ENCODE measurements at places on chromosomes 4 and X.

DNA sequence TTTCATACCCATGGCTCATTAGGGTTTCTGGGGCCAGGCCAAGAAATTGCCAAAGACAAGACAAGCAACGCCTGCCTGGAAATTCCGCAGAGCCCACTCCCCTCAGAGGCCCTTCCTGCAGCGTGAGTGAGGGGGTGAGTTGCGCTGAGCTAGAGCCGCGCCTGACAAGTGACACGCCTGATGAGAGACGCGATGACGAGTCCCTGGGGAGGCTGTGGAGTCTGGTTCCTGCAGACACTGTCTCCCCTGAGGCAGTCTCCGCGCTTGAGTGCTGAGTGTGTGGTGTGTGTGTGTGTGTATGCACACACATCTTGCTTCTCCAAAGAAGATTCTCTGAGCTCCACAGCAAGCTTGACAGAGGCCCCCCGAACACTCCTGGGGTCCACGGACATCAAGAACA is 269.8 kb downstream of the BCOR start:
- peak; percentile 50 for DNase-seq

DNA sequence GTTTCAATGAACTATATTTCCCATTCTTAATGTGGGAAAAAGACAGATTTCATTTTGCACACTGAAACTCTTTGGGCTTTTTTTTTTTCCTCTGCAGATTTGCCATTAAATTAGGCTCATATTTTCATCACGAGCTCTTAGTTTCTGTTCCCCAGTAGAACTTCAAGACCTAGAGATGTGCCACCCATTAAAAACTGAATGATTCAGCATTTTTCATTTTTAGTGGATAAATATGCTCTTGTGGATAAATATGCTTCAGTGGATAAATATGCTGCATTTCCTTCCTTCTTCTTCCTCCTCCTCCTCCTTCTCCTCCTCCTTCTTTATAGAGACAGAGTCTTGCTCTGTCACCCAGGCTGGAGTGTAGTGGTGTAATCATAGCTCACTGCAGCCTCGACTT is 322.4 kb upstream of the PRKX start:
- no peak for DNase-seq

- no peak for DNase-seq
These were observed 26.0 kb downstream of the TKTL1 start for GRCh38 chrX:154321594-154321993.

GRCh38 chr4:164012396-164013027 is 518.0 kb downstream of the TMA16 start:
- no peak for DNase-seq

DNA sequence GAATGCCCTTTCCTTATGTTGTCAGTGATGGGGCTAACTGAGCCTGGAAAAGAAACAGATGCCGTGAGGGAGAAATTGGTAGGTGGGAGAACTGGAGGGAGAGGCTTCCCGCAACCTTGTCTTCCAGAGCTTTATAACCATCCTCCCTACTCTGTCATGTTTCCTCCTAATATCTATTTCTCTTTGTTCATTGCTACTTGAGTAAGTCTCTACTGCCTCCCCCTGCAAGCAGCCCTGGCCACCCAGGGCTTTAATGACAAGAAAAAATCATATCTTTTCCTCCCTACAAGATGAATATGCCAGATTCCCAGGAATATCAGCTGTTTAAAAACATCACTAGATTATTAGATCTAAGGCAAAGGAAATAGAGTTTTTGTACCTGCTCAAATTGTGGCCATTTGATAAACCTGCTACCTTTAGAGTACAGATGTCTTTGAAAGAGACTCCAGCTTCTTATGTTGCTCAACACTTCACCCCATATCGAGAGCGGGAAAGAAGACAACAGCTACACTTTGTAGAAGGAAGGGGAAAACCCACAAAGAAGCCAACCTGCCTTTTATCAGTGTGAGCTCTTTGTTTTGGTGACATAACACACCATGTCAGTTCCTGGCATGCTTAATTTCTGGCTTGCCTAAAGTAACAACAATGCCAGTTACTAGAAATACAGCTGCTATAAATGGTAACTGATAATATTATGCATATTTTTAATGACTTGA is 186.6 kb upstream of the LEF1 start:
- no peak for DNase-seq
